ENCODE measurements at places on chromosomes 4 and X. TPM values are rescaled to one million over a fixed set of nuclear protein-coding genes. Genes with fewer than 3 reads are reported as not detected.

Gene MCUB
- total RNA-seq, result 3.6 TPM

Gene SOWAHB
- 0.07 TPM for total RNA-seq

Gene TMPRSS11D
- total RNA-seq, result not detected

Gene AMER1
- 2.6 TPM for total RNA-seq

Gene VCX3B
- not detected for total RNA-seq
